ENCODE measurements at places on chromosomes 12 and 14.
A peak's percentile ranks its signal among the peaks of the same experiment; 100 is the strongest.

- no peak for DNase-seq
Observed at GRCh38 chr14:44417809-44418208, 89.3 kb downstream of the FSCB start.

DNA sequence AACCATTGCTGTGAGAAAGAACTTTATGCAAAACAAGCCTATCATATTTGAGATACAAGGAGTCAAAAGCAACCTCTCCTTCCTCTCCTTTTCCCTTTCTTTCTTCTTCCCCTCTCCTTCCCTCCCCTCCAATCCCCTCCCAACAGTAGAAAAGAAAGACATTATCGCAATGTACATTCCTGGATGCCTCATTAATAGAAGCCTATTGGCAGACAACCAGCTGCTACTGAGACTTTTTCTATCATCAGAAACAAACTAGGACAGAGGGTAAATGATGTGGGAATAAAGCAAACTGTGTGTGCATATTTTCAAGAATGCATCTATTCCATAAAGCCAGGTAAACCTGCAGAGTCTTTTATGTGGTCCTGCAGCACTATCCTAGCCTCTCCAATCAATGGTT, 237.2 kb downstream of the ITPR2 start:
- no peak for DNase-seq

DNA sequence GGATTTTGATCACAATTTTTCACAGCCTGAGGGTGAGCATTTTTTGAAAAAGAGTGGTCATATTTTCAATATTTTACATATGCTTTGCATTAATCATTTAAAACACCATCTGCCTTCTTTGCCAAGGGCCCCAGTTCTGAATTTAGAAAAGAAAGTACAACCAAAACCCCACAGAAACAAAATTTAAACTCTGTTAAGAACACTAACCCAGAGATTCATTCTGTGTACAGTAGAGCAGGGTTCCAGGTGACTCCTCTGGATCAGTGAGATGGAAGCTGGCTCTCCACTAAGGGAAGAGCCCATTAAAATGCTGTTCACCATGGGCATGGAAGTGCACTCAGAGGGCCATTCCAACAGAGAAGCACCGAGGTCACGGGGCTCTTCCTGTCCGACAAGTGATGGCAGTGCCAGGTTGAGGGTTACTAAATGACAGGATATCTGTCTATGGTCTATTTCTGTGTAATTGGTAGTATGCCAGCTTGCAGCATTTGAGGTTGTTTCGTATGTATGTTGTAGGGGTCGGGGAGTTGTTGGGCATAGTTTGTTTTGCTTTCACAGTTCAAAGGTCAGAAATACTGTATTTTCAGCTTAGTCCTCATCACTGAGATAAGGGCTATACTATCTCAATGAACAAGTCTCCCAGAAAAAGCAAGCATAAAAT, 95.9 kb downstream of the SLC35F4 start:
- no peak for DNase-seq

DNA sequence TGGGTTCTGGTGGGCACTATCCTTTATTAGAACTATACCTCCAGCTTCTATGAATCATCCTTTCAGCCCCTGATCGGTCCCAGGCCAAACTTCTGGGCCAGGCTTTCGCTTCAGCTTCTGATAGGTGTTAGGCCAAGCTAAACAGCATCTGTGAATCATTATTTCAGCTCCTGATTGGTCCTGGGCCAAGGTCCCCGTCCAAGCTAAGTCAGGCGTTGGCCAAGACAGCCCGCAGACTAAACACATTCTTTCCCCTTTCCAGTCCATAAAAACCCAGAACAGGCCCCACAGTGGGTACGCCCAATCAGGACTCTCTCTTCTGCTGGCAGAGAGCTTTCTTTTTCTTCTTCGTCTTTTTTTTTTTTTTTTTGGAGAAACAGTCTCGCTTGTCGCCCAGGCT, 1808.9 kb upstream of the SEL1L start:
- DNase-seq, result no peak

DNA sequence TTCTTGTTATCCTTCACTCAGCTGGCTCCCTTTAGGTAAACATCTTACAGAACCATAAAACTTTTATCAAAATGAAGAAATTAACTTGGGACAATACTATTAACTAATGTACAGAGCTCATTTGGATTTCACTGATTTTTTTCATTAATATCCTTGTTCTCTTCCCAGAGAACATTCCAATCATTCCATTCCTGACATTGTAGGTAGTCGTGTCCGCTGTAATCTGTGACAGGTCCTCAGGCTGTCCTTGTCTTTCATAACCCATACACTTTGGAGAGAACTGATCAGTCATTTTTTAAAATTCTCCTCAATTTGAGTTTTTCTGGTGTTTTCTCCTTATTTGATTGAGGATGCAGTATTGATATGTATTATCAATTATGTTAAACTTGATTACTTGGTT, 916.8 kb downstream of the GALC start:
- DNase-seq, result no peak

DNA sequence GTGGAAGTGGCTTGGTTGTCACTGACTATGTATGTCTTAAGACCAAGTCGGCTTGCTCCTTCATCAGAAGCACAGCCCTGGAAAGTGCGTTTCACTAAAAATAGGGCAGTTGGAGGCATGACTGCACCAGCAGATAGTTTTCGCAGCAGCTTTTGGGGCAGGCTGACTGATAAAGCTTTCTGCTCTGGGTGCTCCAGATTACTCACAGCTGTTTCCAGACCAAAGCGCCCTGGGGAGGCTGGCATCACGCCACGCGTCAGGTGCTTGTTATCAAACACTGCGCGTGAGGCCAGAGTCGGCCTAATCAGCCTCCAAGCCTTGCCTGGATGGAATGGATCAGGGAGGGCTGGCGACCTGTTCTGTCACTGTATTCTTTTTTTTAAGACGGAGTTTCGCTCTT, 13.3 kb upstream of the LRRC10 start:
- DNase-seq, result no peak

- no peak for DNase-seq
Observed at GRCh38 chr14:28911521-28911920, 144.9 kb downstream of the FOXG1 start.

GRCh38 chr14:85596562-85596961, 66.6 kb downstream of the FLRT2 start:
- no peak for DNase-seq

DNA sequence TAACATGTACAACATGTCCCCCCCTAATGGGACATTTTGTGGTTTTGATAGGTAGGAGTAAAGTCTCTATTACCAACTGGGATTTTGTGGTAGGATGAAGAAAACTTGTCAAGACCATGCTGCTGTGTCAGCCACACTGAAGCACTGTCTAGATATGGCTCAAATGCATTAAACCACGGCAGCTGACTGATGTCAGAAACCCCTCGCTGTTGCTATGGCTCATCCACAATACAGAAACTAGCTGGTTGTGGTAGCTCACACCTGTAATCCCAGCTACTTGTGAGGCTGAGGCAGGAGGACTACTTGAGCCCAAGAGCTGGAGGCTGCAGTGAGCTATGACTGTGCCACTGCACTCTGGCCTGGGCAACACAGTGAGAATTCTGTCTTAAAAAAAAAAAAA, 40.1 kb downstream of the PAPLN start:
- DNase-seq, result no peak

- DNase-seq, result no peak
Observed at GRCh38 chr12:25775968-25776367, 182.5 kb upstream of the RASSF8 start.

DNA sequence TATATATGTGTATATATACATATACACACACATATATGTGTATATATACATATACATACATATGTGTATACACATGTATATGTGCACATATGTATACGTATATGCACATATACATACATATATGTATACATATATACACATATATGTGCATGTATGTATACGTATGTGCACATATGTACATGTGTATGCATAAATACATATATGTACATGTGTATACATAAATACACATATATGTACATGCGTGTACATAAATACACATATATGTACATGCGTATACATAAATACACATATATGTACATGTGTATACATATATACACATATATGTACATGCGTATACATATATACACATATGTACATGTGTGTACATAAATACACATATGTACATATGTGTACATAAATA, 33.3 kb upstream of the ZNF740 start:
- no peak for DNase-seq

DNA sequence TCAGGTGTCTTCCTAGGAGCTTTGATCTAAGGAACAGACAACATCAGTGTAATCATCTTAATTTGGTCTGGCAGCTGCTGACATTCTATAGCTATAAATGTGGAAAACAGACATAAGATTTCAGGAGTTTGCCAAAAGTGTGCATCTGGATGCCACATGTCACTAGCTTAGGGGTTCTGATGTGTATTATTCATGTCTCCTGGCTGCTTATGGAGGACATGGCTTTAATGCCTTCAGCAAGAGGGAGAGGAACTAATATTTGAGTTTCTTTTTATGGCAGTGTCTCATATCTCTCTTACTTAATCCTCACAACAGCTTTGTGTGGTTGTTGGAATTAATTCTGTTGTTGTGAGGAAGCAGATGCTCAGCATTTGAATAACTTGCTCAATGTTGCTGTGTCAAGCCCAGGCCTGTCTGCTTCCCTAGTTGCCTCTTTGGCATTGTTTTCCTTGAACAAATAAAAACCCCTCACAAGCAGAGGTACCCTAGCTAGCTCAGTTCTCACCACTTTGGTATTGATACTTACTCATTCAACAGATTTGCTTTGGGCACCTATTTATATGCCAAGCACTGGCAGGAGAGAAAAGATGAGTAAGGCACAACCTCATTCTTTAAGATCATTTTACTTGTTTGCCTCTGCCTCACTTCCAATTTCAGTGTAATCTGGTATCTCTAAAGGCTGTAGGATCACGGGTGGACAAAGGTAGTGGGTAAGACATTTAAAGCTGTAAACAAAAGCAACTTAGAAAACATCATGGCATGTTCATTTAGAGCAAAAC, 39.8 kb upstream of the EID3 start:
- no peak for DNase-seq

- DNase-seq, result no peak
Observed at GRCh38 chr14:81454572-81455218, 54.6 kb upstream of the STON2 start.

DNA sequence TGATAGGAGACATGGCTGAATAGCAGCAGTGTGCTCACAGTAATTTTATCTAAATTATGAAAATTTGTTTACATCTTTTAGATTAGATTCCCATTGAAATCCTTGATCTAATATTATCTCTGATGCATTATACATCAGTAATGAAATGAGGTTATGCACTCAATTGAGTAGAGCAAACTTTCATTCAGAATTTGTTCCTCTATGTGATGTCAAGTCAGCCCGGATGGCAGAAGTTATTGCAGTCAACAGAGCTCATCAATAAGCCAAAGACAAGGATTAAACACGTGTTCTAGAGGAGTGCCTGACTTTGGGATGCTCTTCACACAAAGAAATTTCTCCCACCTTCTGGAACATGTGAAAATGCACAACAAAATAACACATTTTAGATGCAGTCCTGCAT, 688.8 kb downstream of the TMEM121 start:
- DNase-seq, result no peak

DNA sequence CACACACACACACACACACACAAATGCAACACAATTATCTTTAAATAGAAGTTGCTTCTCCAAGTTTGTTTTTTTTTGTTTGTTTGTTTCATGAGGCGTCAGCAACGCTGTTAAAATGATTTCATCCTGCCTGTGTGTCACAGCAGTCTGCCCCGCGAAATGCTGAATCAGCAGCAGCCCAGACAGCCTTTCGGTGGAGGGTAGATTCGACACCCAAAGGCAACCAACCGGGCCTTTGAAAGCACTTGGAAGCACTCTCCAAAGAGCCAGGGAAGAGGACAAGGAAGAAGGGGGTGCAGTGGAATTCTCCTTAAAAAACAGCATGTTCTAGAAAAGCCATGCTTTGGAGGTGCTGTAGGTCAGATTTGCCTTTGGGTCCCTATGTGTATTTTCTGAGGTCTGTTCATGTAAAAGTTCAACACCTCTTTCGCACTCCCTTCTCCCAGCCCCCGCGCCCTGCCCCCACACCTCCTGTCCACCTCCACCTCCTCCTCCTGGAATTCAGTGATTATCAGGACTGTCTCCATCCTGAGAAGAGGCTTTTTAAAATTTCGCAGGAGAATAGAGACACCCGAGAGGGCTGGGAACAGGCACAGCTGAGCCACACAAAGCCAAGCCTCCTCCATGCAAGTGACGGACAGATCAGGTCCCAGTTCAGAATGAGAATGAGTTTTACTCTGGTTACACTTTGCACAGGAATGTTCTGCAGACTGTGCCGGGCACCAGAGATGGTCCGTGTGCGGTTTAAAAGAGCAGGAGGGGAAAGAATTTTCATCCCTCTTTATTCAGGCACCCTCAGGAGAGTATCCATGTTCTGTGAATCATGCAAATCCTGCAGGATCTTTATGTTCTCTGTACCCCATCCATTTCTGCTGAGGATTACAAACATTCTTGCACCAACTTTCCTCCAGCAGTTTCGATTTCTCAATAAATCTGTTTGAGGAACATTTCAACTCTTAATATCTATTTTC, 177.9 kb downstream of the ETV6 start:
- no peak for DNase-seq

DNA sequence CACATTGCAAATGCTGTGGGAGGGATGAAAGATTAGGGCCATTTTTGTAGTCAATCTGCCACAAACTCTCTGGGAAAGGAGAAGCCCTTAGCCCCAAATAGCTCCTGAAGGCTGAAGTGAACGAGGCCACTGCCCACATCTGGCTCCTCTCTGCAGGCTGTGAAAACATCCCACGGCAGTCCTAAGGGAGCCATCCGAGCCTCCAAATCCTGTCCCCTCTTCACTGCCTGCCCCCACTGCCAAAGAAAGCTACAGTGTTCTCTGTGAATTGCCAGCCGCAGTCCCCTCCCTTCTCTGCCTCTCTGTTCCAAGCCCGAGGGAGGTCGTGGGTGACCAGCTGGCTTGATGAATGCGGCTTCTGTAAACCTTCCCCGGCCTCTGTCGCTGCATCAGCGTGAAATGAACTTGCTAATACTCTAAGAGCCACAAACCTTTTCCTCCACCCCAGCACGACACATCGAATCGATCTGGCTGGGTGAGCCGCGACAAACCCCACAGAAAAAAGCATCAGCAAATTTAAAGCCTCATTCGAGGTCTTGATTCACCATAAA, 180.7 kb upstream of the NRXN3 start:
- DNase-seq, result peak; percentile 8

GRCh38 chr14:76918256-76918781, 92.1 kb downstream of the LRRC74A start:
- DNase-seq, result peak; percentile 65

DNA sequence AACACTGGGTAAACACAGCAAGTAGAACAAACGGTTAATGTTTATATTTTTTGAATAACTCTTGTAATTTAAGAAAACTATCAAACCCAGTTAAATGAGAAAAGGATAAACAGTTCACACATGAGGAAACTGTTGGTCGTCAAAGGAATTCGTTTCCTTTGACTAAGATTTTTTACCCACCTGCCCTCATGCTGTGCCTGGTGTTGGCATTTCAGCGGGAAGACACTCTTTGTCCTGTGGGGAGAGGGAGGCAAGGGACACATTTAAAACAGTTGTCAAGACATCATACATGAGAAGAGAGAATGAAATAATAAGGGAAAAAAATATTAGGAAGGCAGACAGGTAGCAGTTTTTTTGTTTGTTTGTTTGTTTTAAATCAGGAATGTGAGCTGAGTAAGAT, 70.5 kb downstream of the BHLHE41 start:
- no peak for DNase-seq
